ENCODE measurements at places on chromosomes 13 and 19. TPM values are rescaled to one million over a fixed set of nuclear protein-coding genes. Genes with fewer than 3 reads are reported as not detected.

DNA sequence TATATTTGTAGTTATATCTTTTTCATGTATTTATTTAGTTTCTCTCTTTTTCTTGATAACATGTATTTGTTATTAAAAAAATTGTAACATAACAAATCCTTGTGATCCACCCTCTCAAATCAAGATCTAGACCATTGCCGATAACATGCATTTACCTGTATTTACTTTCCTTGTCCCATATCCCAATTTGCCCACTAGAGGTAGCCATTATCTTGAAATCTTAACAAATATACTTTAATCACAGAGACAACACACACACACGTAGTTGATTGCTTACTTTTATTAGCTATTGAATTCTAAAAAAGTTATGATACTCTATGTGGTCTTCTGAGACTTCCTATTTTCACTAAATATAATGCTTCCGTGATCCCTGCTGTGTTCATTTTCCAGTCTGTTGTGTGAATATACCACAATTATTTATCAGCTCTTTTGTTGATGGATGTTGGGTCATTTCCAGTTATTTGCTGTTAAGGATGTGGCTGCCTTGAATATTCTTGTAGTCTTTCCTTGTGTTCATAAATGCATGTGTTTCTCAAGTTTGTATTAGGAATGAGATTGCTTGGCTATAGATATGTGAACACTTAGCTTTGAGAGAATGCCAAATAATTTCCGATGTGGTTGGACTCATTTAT is 31.3 kb upstream of the ZMYM2 start:
- no peak for DNase-seq
- H3K27me3 ChIP-seq, result no peaks in the 10 kb centered on the region
- H3K4me3 ChIP-seq, result no peak overlapping the region
- no peaks in the 10 kb centered on the region for H3K4me1 ChIP-seq

DNA sequence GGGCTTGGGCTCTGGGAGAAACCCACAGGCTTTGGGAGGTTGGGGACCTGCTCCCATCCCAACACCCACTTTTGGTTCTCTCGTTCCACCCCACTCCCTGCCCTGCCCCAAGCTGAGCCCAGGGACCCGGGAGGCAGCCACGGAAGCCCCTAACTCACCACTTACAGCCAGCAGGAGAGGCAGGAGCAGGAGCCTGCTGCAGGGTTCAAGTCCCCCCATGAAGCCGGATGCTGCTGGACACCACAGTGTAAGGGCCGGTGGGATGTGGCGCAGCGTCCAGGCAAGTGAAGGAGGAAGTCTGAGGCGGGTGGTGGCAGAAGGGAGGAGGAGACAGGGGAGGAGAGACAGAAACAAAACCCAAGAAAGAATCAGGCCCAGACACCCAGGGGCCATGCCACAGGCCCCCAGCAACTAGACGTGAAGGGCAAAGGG is at the start of gene TYROBP:
Gene TYROBP (minus strand): TSS at position 286 of the 432 bp plus-strand sequence. CDS start 67 bp downstream, at position 219.
- no peak within 1 kb of the TSS for H3K27ac ChIP-seq
- H3K36me3 ChIP-seq, result no peaks in the 10 kb centered on the region
- H3K4me1 ChIP-seq, result peaks cover 2% of the 10 kb centered on the region
- peak within 1 kb of the TSS; percentile 8 for H3K4me3 ChIP-seq
- DNase-seq, result no peak

DNA sequence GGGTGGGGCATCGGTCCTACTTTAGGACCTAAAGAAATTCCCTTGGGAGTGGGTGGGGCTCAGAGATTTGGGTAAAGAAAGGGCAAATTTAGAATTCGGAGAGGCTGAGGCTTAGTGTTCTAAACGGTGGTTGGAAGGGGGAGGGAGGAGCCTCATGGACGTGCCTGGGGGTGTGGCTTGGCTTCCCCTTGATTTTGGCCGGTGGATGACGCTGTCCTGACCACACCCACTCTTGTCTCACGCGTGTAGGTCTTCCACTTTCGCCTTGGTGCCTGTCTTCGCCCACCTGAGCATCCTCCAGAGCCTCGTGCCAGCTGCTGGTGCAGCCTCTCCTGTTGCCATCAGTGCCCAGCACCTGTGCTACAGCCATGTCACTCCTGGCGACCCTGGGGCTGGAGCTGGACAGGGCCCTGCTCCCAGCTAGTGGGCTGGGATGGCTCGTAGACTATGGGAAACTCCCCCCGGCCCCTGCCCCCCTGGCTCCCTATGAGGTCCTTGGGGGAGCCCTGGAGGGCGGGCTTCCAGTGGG is 1.2 kb upstream of the NUP62 start:
- no peak overlapping the region for H3K27ac ChIP-seq
- H3K4me3 ChIP-seq, result peak overlapping the region; percentile 99
- H3K36me3 ChIP-seq, result peaks cover 31% of the 10 kb centered on the region

GRCh38 chr13:25945596-25945995 is 106.2 kb downstream of the SHISA2 start:
- no peak overlapping the region for H3K27ac ChIP-seq
- no peaks in the 10 kb centered on the region for H3K27me3 ChIP-seq
- no peaks in the 10 kb centered on the region for H3K4me1 ChIP-seq
- no peak overlapping the region for H3K4me3 ChIP-seq
- H3K36me3 ChIP-seq, result no peaks in the 10 kb centered on the region

ZNF180 gene
- total RNA-seq, result 13.2 TPM

- no peak overlapping the region for H3K27ac ChIP-seq
- H3K27me3 ChIP-seq, result no peaks in the 10 kb centered on the region
- no peaks in the 10 kb centered on the region for H3K36me3 ChIP-seq
- no peak for DNase-seq
Observed at GRCh38 chr19:48678201-48678600, 5.4 kb upstream of the NTN5 start.
